ENCODE measurements at places on chromosomes 1 and 21.

DNA sequence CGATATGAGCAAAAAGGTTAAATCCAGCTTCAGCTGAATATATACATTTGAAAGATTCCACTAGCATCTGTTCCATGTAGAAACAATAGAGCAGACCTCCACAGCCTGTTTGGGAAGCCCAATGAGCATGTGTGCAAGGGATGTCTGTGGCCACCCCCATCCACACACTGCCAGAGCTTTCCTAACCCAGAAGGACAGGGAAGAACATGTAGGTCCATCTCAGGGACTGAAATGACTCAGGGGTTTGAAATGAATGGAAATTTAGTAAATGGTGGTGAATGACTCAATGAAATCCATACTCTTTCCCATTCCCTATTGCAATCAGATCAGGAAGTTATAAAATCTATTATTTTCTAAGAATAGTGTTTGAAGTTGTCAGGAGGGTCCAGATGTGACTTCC, 397.2 kb downstream of the DUSP10 start:
- DNase-seq, result no peak

DNA sequence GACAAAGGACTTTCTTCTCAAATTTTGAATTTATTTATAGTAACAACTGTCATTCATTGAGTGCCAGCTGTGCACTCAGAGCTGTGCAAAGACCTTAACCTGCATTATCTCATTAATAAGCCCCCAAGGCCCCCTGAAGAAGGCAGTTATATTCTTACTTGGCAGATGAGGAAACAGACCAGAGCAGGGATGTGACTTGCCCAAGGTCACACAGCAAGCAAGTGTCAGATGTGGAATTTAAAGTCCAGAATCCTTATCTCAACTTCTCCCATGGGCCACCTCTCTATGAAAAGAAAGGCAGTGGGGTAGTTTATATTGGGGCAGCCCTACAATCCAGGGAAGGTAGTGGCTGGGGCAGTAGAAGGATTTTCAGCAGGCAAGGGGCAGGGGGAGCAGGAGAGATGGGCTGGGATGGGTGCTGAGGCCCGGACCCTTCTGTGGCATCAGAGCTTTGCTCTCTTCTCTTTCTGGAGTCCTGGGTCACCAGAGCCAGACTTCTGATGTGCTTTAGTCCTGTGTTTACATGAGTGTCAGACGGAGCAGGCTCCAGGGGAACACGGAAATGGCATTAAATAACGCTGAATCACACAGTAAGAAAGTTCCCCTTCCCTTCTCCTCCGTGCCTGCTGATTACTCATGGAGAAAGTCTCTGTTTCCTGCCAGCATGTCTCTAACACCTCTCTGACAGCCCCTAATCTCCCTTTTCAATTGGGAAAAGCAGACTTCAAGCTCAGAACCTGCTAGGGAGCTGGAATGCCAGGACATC, 39.5 kb downstream of the EPHB2 start:
- no peak for DNase-seq

DNA sequence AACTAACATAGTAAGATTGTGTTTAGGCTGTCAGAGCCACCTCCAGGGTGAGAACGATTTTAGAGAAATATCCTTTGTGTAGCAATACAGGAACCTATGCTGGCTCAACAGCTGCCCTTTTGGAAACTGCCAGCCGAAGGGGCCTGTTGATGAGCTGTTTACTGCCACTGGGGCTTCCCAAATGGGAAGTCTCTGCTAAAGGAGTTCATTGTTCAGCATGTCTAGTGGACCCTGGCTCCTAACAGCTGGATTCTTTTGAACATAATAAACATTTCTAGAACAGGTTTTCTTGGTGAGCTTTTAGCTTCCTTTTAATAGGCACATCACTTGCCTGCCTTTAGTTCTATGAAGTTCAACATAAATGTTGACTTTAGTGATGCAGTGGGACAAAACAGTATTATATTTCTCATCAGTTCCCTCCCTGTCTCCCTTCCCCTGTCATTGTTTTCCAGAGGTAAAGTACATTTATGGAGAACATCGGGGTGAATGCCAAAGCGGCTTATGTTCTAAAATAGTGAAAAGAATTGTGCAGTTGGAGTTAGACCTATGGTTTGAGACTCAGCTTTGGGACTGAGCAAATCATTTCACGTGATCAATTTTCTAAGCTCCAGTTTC, 57.4 kb downstream of the UCK2 start:
- DNase-seq, result no peak

DNA sequence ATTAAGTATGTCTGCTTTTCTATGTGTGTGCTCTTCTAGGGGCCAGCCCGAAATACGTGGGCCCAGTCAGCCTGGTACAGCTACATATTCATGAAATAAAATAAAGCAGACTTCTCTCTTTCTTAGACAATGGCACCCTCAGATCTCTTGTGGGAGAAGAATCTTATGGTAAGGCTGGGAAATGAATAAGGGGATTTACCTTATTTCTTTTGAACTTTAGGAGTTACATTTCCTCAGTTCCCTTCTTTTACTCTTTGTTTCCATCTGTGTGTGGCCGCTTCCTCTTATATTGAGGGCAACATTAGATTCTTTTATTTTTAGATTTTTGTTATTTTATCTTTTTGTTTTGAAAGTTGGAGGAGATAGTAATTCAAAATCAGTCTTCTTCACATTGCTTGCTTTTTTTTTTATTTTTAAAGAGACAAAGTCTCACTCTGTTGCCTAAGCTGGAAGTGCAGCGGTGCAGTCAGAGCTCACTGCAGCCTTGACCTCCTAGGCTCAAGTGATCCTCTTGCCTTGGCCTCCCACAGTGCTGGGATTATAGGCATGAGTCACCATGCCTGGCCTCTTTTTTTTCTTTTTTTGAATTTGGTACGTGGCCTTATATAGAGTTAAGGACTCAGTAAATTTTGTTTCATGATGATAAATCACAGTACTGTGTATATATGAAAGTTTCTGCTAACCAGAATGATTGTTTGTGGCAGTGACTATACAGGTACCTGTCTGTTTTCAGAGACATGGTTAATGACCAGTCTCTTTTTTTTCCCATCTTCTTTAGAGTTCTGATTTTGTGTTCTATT, 9.1 kb downstream of the LAMC1 start:
- no peak for DNase-seq

GRCh38 chr1:242827538-242827937, 303.0 kb upstream of the PLD5 start:
- DNase-seq, result no peak

DNA sequence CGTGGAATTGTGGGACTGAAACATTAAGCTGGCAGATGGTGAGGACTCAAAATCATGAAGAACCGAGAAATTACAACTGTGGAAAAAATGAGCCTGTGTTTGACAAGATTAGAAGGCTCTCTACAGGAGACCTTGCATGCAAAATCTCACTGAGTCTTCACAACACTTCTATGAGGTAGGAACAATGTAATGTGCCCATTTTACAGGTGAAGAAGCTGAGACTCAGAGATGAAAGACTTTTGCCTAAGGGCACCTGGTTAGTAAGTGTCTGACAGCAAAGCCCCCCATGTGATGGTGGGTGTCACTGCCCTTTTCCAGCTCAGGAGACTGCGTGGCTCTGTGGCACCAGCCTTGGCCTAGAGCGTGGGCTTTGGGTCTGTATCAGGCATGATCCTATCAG, 21.0 kb downstream of the OPRD1 start:
- no peak for DNase-seq

- DNase-seq, result no peak
These were observed 81.4 kb downstream of the NENF start for GRCh38 chr1:212514056-212514614.

- DNase-seq, result no peak
These were observed 204.0 kb upstream of the C21orf91 start for GRCh38 chr21:18023157-18023556.

GRCh38 chr1:13965770-13966398, 265.9 kb downstream of the PRDM2 start:
- peak; percentile 82 for DNase-seq

DNA sequence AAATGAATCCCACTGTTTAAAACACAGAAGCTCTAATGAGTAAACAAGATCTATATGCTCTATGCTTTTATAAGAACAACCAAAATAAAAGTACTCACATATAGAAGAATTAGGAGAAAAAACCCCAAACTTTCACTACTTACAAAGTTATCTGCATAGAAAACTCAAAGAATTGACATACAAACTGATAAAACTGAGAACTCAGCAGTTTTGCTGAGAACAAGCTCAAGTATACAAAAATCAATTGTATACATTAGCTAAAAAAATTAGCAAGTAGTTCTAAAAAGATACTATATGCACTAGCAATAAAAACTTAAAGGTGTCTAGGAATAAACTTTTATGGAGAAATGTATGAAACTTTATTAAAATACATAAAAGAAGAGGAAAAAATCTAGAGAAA, 186.2 kb upstream of the KAZN start:
- no peak for DNase-seq

DNA sequence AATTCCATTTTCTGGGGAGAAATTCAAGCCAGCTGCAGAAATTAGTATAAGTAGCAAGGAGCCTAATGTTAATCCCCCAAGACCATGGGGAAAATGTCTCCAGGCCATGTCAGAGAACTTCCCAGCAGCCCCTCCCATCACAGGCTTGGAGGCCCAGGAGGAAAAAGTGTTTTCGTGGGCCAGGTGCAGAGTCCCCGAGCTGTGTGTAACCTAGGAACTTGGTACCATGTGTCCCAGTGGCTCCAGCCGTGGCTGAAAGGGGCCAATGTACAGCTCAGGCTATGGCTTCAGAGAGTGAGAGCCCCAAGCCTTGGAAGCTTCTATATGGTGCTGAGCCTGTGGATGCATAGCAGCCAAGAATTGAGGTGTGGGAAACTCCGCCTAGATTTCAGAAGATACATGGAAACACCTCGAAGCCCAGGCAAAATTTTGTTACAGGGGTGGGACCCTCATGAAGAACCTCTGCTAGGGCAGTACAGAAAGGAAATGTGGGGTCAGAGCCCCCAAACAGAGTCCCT, 286.3 kb downstream of the MATN1 start:
- DNase-seq, result no peak

- no peak for DNase-seq
These were observed 6.4 kb downstream of the CLDN19 start for GRCh38 chr1:42733415-42734200.

- no peak for DNase-seq
These were observed 416.7 kb downstream of the COL11A1 start for GRCh38 chr1:102691592-102692090.

- DNase-seq, result peak; percentile 84
These were observed at the start of gene CASZ1 for GRCh38 chr1:10796029-10796944. Gene CASZ1, minus strand, starts transcription at chr1:10796646. Its CDS starts 102,757 bp downstream, at chr1:10693889.

DNA sequence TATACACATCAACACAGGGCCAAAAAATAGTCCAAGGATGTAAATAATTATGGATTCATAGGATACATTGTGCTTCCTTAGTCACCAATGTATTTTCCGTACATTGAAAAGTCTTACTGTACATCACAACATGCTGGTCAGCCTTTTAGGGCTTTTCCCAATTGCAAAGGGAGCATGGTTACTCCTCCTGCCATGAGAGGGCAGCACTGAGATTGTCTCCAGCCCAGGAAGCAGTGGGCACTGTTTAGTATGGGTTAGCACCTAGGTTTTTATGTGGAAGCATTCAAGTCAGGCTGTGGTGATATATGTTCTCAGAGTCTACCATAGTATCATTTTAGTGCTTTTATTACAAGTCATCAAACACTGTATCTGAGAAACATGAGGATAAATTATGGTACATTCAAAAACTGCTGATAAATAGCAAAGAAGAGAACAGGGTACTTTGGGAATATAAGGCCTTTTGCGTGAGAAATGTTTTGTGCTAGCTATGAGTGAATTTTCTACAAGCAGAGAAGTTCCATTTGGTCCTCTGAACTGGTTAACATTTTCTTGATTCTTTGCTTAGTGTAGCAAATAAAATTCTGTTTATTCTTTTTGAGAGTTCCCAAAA, 34.0 kb downstream of the ST6GALNAC5 start:
- DNase-seq, result no peak

- no peak for DNase-seq
These were observed 25.1 kb downstream of the C2CD2 start for GRCh38 chr21:41928621-41929220.

DNA sequence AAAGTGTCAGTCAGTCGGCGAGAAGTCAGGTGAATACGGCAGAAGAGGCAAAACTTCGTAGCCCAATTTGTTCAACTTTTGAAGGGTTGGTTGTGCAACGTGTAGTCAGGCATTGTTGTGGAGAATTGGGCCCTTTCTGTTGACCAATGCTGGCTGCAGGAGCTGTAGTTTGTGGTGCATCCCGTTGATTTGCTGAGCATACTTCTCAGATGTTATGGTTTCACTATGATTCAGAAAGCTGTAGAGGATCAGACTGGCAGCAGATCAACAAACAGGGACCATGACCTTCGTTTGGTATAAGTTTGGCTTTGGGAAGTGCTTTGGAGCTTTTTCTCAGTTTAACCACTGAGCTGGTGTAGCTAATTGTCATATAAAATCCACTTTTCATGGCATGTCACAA, 190.2 kb upstream of the ADAMTS5 start:
- DNase-seq, result no peak

GRCh38 chr1:211616231-211616964, 37.4 kb upstream of the SLC30A1 start:
- peak; percentile 77 for DNase-seq

DNA sequence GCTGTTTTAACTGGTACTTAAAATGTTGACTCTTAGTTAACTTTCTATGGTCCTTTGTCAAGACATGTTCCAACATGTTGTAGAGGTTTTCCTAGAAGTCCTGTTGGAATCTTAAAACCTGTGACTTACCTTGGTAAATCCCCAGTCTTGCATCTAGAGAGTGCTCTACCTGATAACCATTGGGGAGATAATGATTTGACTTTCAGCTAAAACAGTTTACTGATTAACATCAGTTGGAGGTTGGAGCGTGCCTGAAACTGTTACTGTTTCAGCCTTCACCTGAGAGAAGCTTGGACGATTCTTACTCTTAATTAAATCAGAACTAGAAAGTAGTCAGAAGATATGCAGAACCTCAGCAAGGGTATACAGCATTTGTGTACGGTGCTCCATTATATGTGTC, 8.8 kb downstream of the MDM4 start:
- DNase-seq, result no peak

- no peak for DNase-seq
These were observed 5.2 kb upstream of the GPR161 start for GRCh38 chr1:168141871-168142385.

- no peak for DNase-seq
These were observed 44.1 kb downstream of the RSPH1 start for GRCh38 chr21:42451941-42452340.

DNA sequence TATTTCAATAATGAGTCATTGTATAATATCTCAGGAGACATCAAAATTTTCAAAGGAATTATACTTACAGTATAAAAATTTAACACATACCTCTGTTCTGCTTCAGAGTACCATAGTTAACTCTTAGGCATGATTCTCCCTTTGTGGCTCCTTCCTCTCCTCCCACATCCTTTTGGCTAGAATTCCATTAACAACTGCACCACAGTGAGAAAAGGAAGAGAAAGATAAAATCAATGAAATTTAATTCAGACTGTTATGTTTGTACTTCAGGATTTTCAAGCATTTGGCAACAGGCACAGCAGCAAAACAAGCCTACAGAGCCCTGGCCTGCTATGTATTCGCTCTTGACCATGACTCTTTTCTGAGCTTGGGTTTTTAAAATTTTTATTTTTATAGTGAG, 57.2 kb upstream of the SGIP1 start:
- no peak for DNase-seq

DNA sequence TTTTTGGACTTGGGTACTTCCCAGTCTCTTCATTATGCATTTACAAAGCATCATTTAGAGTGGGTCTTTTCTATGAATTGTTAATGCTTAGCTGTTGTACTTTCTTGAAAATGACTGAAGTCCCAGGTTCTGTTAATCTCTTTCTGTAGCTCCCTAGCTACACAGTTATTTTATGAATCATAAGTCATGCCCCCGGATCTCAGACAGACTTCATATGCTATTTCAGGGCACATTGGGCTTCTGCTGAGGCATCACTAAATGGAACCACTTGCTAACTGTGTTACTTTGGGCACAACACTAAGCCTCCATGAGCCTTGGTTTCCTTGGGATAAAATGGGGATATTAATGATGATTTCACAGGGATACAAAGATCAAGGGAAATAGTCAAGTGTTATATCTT, 55.5 kb upstream of the RBM15 start:
- no peak for DNase-seq
